ENCODE measurements at places on chromosomes 2 and 18. TPM values are rescaled to one million over a fixed set of nuclear protein-coding genes. Genes with fewer than 3 reads are reported as not detected.

The GYPC gene
- total RNA-seq, result 110 TPM

- no peak for DNase-seq
These were observed 47.5 kb upstream of the MAP3K20 start for GRCh38 chr2:173028141-173028540.

- DNase-seq, result no peak
These were observed 10.1 kb downstream of the NCKAP1 start for GRCh38 chr2:183028108-183028507.

DNA sequence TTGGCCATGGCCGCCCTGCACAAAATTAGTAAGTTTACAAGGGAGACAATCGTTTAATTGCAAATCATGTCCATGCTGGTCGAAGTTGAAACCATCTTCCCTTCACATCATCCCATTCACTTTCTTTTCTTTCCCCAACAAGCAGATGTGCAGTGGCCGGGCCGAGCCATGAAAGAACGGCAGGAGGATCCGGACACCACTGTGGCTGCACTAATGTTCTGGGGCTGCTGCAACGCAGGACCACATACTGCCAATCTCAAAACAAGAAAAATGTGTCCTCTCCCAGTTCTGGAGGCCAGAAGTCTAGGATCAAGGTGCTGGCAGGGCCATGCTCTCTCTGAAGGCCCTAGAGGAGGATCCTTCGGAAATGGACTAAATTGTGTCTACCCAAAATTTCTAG, 227.4 kb upstream of the MYT1L start:
- DNase-seq, result no peak

GRCh38 chr2:151716721-151717120, 17.6 kb downstream of the NEB start:
- no peak for DNase-seq

GRCh38 chr18:14900435-14900834, 152.5 kb downstream of the ANKRD30B start:
- no peak for DNase-seq

DNA sequence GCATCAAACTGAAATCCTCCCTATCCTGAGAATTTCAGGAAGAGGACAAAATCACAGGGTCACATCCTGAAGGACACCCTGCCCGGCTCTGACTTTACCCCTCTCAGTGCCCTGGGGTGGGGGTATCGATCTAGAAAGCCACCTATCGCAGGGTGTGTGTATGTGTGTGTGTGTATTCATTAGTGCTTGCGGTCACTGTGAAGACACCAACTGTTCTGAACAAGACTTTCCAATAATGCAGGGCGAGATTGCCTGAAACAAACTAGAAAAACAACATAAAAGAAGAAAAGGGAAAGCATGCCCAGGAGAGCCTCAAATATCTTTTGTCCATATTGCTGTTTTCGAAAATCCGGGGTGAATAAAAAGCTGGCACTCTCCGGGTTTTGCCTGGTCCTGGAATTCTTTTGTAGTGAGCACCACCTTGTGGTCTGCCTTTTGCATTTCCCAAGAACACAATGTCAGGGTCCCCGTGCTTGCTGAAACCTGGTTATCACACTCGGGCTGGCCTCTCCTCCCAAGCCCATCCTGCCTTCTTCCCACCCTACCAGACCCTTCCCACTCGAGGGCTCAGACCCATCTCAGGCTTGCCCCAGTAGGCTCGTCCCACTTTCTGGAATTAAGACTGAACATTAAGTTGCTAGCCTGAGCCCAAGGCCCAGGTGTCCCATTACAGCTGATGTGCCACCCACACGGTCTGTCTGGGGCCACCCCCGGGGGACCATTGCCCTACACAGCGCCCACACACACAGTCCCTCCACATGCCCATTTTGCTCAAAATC, 25.0 kb upstream of the COPS8 start:
- DNase-seq, result no peak

- no peak for DNase-seq
These were observed 12.0 kb upstream of the CRIM1 start for GRCh38 chr2:36343606-36344005.

The PTPRN gene
- total RNA-seq, result 0.24 TPM

- peak; percentile 63 for DNase-seq
These were observed 271.8 kb upstream of the HS6ST1 start for GRCh38 chr2:128590309-128591021.

DNA sequence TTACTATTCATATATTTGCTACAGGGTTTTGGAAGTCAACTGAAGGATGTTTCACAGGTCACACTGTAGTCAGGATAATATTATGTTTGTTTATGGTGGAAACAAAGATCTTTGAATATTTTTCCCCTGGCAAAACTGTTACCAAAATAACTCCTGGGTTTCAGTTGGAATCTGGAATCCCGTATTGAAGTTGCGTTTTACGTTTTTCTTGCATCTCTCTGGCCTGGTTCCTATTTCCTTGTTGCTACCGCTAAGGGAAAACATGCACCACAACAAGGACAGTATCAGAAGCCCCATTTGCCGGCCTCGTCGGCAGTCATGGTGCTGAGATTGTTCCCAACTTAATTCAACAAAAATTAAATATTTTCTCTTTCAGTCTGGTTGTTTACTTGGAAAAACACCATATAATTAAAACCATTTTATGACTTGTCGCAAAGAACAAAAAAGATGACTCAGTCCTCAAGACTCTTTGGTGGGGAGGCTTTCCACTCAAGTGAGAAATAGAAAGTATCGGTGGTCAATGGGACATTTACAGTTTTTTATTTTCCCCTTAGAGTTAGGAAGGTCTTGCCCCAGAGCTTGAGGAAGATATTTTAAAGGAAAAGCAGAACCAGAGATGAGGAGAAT, 42.3 kb downstream of the EN1 start:
- no peak for DNase-seq

Measured in osteocyte (in vitro differentiated cells).